ENCODE measurements at places on chromosomes 16 and 17.
A peak's percentile ranks its signal among the peaks of the same experiment; 100 is the strongest.

- DNase-seq = no peak
Measured at GRCh38 chr16:83147244-83147643, 520.5 kb downstream of the CDH13 start.

GRCh38 chr16:1058216-1058615 lies 14.3 kb upstream of the SSTR5 start:
- DNase-seq = no peak

GRCh38 chr17:74119965-74120364 lies 83.5 kb upstream of the RPL38 start:
- DNase-seq = no peak

DNA sequence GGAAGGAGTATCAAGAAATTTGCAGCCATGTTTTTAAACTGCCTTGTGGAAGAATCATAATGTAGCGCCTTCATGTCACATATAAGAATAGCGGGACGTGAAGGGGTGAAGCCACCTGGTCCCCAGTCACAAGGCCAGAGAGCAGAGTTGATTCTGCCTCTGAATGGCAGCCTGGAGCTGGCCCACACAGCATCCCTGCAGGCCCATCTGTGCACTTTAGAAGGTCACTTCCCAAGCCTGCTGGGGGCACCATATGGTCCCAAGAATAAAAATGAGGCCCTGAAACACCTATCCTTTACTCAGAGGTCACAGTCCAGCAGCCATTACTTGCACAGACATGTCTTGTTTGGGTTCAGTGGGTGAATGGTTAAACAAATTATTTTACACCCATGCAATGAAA lies 15.0 kb downstream of the CD300E start:
- DNase-seq = no peak

DNA sequence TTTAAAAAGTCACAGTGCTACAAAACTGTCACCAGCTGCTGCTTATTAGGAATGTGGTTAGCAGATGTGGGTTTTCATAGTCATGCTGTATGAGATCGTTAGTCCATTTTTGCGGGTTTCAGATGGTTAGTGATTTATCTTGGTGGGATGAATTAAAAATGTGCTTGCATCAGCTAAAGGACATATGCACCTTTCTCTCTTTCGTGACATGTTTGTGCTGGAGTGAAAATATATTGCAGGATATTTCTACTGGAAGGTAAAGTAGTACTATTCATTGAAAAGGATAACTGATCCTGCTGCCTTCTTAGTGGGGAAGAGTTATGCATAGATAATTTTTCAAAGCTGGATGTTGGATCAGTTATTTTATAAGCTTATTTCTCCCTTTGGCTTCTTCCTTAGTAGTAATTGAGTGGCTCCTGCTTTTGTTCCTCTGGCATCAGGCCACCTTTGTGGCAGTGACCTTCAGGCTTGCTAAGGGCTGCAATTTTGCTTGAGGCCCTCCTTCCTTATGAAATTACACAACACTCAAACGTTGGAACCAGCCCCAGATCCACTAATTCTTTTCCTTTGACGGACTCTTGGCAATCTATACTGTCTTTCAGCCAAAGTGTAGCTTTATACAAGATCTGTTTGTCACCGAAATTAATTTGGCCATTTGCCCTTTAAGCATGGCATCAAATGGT lies 7.5 kb upstream of the SNTB2 start:
- DNase-seq = peak; percentile 61

DNA sequence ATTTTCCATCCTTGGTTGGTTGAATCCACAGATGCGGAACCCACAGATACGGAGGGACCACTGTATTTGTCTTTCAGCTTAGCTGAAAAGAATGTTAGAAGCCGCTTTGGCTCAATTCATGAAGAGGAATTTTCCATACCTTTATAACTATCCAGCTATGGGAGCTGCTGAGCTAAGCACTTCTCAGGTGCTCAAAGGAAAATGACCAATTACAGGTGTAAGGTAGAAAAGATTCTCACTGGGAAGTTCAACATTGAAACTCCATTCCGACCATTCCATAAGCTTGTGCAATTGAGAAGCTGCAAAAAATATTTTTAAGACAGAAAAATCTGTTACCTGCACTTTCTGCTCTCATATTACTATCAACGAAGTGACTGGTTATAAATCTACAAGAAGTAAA lies 2.7 kb downstream of the AHSP start:
- no peak for DNase-seq

DNA sequence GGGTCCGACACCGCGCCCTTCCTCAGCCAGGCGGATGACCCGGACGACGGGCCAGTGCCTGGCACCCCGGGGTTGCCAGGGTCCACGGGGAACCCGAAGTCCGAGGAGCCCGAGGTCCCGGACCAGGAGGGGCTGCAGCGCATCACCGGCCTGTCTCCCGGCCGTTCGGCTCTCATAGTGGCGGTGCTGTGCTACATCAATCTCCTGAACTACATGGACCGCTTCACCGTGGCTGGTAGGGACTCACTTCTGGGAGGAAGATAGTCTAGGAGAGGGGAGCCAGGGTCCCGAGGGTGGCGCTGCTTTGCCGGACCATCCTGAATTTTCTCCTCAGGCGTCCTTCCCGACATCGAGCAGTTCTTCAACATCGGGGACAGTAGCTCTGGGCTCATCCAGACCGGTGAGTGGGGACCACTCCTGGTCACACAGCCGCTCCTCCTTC lies 601 bp downstream of the SPNS1 start:
- DNase-seq = no peak

- DNase-seq = no peak
Measured at GRCh38 chr16:1035066-1035415, 37.5 kb upstream of the SSTR5 start.

- DNase-seq = no peak
Measured at GRCh38 chr17:67365738-67366192, 612 bp downstream of the PSMD12 start.

DNA sequence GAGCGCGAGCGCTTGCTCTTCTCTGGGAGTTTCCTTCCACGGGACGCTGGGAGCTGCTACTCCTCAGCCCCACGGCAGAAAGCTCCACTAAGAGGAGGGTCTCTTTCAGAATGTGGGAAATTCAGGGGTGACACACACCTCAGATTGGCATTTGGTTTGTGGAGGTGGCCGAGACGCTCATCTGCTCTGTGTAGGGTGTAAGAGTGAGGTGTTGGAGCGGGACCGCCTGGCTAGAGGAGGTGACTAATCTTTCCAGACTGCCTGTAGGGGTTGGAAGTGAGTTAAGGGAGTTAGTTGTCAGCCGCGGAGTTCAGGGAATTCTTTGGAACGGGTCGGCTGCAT lies 735 bp downstream of the PSMD11 start:
- no peak for DNase-seq

DNA sequence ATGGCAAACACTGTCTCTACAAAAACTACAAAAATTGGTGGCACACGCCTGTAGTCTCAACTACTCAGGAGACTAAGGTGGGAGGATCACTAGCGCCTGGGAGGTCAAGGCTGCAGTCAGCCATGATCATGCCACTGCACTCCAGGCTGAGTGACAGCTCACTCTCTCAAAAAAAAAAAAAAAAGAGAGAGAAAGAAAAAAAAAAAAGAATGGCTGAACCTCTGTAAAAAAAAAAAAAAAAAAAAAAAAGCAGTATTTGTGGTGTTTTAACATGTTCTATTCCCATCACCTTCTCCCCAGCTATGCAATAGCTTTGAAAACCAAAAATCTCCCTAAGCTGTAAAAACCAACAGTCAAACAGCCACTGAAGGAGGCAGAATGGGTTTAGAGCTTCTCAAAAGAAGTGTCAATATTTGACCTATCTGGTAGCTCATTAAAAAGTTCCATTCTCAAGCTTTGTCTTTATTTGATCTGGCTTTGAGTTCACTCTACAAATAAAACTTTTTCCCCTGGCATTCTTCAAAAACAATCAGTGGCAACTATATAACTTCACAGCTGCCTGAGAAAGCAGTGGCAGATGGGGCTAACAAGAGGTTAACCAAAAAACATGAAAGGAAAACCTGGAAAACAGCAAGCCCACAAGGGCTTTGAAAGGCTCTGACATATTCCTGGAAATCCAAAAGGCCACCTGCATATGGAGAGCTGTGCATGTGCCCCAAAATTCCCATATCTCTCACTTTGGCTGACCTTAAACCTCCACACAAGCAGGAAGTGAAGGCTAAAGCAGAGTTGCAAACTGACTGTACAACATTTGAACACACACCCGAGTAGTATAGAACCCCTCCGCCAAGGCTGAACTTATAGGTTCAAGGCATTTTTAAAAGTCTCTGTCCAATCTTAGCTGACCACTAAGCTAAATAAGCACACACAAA lies 36.0 kb downstream of the USP32 start:
- DNase-seq = no peak

DNA sequence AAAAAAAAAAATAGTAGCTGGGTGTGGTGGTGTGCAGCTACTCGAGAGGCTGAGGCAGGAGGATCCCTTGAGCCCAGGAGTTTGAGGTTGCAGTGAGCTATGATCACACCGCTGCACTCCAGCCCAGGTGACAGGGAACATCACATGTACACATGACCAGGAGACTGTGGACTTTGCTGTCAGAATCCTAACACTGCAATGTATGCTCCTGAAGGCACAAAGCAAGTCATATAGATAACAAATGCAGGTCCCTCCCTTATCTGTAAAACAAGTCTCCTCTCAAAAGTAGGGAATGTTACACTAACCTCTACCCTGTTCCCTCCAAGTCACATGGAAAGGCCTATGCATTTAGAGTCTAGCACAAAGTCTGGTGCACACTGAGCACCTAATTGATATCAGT lies 48.5 kb downstream of the ARHGAP17 start:
- DNase-seq = no peak

DNA sequence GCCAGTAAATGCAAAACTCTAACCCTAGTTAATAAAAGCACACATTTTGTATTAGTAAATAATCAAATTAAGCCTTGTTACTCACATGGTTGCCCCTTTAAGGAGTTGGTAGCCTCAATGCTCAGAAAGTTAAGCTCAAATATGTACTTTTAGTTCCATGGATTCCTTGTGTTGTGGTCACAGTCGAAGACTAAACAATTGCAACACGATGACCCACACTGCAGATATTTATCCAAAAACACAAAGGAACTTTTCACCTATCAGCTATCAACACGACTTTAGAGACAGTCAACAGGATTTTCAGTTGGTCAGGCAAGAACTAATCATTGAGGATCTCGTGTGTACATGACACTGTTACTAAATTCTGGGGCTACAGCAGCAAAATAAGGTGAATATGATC lies 47.4 kb upstream of the NUDT7 start:
- DNase-seq = no peak

DNA sequence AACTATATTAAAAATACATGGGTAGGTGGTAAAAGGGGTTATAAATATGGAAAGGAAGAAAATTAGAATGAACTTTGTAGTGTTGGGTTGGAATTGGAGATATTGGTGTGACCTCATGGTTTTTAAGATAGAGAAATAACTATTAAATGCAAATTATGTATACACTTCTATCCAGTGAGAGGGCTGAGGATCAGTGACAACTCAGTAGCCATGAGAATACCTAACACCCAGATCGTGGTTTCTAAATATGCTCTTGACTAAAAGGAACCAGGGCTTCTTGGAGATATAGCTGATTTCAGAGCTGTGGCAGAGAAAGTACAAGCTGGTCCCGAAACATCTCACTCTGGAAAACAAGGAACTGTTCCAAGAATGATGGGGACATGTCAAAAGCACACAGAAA lies 44.4 kb downstream of the SLC6A4 start:
- no peak for DNase-seq

DNA sequence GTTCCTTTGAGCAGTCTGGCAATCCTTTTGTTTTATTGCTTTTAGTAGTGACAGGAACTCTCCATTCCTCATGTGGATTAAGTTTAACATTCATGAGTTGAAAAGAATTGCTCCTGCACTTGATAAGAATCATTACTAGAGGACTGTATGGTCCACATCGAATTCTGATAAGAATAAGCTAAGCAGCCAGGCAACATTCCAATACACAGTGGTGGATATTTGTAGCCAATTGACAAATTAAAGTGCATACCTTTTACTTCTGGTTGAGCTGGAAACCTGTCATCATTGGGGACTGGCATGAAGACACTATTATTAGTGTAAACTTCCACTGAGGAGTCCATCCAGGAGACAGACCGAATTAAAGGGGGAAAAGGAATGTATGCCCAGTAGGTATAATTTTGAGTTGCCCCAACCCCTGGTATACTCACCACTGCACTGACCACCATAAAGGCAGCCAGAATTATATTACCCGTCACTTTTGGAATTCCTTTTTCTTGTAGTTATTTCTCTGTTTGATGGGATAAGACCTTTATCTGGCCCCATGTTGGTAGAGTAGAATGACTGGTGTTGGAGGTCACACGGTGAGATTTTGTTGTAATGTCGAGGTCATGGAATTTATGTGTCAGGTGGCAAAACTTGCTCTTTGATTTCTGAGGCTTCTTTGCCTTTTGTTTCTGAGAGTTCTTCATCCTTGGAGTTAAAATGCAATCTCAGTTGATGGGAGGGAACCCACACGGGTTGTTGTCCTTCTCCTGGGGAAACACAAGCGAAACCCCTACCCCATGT lies 72.1 kb upstream of the ARL4D start:
- no peak for DNase-seq

DNA sequence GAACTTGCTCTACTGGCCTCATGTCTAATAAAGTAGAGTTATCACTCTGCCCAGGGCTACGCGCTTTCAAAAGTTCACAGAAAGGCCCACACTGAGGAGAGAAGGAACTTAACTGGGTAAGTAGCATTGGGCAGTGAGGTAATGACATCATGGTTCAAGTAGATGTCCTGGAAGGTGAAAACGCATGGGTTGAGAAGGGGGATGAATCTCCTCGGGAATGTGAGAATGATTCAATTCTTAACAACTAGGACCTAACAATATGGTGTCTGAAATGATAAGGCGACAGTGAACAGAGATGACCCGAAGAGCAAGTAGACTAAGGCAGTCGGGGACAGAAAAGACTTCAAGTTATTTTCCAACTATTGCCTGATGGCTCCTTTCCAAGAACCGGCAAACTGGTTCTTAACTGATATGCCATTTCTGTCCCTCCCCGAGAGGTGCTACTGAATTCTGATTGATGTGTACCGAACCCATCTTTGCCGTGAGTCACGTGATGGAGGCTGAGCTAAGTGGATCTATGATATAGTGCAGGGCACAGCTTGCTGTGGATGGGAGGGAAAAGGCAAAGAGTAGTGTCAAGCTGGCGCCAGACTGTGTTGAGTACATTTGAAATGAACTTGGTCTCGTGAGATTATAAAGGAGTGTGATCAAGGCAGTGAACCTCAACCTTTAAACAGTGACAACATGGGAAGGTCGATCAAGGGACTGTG lies 44.1 kb downstream of the MARCHF10 start:
- no peak for DNase-seq

DNA sequence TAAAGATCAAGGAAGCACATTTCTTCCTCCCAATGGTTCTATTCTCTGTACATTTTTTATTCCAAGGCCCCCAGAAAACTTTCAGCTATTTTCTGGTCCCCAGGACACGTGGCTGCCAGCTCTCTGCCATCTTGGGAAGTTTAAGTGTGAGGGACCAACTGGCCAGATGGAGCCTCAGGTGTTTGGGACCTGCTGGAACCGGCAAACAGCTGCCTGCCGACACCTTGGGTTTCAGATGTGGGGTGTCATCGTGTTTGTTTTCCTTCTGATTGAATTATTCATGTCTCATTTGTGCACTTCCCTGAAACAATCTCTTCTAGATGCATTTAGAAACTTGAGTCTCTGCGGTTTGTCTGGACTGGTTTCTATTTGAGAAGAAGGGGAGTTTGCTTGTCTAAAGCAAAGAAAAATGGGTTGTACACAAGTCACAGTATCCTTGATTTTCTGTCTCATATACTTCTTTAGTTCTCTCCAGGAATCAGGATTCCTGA lies 386.5 kb downstream of the SLC39A11 start:
- DNase-seq = no peak

- DNase-seq = no peak
Measured at GRCh38 chr16:27449434-27450195, 47.6 kb downstream of the IL21R start.

GRCh38 chr17:30352240-30352814 lies 18.5 kb upstream of the TMIGD1 start:
- no peak for DNase-seq
